Stimulated activated CD8-positive, alpha-beta memory T cell treated with anti-CD3 and anti-CD28 coated beads, Interleukin-12 subunit alpha, Interleukin-12 subunit beta, amount 100 ng/mL, for 4 hours (primary cell): ENCODE measurements at places on chromosomes 13 and 19.

- DNase-seq: no peak
Measured at GRCh38 chr13:48569104-48569666, 36.3 kb upstream of the RCBTB2 start.

DNA sequence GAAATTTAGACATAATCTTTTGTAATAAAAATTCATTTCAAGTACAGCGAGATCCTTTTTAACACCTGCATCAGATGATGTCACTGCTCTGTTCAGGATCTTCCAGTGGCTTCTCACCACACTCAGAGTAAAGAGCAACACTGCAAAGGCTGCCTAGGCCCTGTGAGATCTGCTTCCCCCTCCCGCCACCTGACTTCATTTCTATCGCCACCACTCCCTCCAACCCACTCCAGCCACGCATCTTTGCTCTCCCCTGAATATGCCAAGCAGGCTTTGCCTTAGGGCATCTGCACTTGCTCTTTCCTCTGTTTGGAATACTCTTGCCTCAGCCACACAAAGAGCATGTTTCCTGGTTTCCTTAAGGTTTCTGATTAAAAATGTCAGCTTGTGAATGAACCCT, 58.3 kb downstream of the MBNL2 start:
- DNase-seq: no peak

- no peak for DNase-seq
Measured at GRCh38 chr19:51305479-51305878, 6.0 kb upstream of the IGLON5 start.

DNA sequence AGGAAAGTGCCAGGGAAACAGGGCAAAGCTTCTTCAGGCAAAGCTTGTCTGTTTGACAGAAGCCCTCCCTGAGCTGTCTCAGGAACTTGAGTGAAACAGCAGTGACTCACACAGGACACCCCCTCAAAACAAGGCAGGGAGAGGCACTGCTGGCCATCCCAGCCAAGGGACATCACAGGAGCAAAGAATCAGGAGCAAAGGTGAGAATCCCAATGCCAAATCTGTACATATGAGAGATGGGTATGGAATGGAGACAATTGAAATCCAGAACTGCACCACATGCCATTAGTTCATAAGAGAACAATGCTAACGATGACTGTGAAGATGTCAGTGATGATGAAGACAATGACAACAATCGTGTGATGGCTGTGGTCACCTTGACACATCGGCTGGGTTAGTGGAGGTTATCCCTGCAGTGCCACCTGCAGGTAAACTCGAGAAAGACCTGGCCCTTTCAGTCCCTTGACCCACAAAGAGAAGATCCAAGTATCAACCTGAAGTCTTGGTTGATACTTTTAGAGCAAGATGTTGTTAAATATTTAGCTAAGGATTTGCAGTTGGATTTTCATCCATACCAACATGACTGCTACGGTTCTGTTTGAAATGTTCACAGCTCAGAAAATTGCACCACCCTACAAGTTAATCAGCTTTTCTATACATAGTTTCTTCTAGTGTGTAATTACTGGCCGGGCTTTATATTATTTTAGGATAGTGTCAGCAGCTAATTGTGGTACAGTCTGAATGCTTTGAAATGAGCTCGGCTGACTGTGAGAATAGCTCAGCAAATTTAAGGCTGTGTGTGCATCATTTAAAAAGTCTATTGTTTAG, 42.0 kb upstream of the IPO5 start:
- no peak for DNase-seq

- no peak for DNase-seq
Measured at GRCh38 chr19:11410682-11411081, 8.4 kb downstream of the RGL3 start.

DNA sequence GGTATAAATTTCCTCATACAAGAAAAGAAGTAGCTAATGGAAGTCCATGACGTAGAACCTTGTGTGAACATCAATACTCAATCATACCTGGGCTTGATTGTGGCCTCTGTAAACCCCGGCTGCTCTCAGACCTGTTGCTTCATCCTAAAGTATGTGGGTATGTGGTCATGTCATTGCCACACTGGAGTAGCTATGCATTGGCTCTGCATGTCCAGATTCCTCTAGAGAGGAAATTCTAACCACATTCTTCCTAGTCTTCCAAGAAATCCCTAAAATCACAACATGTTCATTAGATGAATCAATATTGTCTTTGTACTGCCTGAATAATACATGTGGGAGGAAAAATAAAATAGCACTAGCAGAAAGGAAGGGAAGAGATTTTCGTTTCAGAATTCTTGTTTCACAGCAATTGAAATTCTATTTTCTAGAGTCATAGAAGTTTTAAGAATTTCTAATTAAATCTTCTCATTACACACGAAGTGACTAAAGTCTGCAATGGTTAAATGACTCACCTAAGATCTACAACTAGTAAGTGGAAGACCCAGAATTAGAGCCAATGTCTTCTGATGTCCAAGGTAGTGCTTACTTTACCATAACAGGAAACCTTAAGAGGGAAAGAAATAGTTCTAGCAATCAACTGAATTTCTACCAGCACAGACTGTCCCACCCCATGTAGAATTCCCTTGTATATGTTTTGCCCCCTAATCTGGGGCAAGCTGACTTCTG, 28.0 kb downstream of the RXFP2 start:
- DNase-seq: no peak
